NCI-H187 (cell line): ENCODE measurements at places on chromosomes 1 and 21.

GRCh38 chr1:214566158-214567104 lies 15.0 kb upstream of the PTPN14 start:
- DNase-seq: no peak

DNA sequence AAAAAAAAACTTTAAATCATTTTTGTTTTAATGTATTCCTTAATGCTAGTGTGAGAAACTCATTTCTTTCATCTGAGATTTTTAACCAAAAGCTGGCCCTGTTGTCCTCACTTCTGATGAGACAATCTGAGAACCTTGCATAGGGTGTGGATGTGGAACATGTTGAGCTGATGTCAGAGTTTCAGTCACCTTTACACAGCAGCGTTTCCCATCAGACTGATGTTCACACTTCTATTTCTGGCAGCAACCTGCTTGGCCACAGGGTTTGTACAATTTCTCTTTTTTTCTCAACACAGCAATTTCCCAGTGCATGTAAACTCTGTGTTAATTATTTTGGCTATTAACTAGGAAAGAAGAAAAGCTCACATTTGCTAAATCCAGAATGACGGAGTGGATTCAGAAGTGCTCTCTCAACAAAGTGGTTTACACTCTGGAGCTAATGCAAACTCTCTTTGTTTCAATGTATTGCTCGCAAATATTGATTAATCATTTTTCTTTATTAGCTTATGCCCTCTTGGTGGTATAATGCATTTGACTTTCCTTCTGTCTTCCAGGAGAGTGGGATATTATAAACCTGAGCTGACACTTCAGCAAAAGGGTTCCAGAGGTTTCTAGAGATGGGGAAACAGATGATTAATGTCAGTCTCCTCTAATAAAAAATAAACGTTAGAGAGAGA lies 70.5 kb upstream of the HSPA13 start:
- no peak for DNase-seq

DNA sequence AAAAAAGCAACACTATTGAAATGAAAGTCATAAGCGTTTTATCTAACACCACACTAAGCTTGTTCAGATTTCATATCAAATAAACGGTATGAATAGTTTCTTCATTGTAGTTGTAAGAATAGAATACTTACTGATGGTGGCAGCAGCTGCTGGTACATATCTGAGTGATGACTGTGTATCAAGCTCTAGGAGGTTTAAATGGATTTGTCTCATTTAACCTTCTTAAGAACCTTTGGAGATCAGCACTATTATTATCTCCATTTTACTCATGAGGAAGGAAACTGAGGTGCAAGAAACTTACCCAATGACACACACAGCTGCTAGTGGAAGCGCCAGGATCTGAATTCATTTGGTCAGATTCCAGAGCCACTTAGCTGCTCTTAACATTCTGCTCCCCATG lies 104.0 kb downstream of the EIF4G3 start:
- DNase-seq: no peak

DNA sequence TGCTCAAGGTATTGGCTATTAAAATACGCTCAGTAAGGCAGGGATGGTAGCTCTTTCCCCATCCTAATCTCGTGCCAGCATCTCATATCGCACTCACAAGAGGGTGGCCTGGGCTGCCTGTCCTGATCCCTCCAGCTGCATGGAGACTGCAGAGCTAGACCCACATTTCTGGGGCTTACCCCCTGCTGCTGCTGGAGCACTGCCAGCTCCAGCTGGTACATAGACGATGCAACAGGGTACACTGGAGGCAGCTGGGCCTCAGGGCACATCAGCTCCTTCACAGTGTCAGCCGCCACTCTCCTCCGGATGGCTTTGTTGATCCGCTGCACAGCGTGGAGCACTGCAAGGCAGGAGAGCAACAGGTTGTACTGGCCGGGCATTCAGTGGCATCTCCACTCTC lies 16.0 kb downstream of the IQGAP3 start:
- no peak for DNase-seq

DNA sequence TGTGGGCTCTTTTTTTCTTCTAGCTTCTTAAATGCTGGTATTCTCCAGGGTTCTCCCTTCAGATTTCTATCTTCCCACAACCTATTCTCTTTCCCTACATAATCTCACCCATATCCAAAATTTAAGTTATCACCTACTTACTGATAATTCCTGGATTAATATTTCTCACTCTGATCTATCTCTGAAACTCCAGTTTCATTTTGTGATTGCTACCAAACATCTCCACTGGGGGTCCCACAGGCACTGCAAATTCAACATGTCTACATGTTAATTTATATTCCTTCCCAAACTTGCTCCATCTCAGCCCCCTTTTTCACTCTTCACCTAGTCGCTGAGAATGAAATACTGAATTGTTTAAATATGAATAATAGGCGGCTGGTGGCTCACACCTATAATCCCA lies 9.9 kb upstream of the C1orf141 start:
- no peak for DNase-seq

- DNase-seq: no peak
Measured at GRCh38 chr1:201610858-201611257, 71.9 kb downstream of the NAV1 start.

DNA sequence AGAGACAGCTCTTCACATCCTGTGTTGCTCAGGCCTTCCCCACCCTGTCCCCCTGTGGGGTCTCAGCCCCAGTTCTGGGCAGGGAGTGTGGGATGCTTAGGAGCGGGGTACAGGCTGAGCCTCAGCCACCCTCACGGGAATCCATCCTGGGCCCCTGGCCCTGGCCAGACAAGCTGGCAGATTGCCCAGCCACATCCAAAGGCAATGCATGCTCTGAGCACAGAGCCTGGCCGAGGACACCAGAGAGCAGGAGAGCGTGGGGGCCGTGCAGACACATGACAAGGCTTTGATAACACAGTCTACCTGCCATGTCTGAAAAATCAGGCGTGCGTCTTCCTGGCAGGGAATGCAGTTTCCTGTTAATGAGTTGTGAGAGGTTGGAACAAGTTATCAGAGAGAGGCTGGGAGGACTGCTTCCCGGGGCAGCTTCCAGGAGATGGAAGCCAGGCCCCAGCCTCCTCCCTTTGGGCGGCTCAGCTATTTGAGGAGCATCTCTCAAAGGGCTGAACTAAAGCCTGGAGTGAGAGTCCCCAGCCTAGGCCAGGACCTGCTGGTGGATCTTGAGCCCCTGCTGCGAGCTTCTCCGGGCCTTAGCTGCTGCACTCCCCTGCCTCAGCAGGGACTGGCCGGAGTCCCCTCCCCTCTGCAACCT lies 72.2 kb upstream of the SELENON start:
- no peak for DNase-seq

DNA sequence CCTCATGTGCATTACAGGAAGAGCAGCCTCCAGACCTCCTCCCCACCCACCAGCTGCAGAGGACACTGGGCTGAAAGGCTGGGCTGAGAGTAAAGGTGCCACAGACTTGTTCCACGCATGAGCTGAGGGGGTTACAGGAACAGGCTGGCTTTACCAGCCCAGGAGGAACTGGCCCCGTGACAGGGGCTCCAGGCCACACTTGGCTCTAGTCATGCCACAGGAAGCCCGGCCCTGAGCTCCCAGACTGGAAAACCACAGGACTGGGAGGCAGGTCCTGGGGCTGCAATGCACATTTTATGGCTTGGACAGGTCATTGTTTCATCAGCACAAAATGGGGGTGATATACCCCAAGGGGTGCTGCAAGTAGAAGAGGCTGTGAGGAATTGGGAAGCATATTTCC lies 35.6 kb downstream of the GPA33 start:
- DNase-seq: no peak

DNA sequence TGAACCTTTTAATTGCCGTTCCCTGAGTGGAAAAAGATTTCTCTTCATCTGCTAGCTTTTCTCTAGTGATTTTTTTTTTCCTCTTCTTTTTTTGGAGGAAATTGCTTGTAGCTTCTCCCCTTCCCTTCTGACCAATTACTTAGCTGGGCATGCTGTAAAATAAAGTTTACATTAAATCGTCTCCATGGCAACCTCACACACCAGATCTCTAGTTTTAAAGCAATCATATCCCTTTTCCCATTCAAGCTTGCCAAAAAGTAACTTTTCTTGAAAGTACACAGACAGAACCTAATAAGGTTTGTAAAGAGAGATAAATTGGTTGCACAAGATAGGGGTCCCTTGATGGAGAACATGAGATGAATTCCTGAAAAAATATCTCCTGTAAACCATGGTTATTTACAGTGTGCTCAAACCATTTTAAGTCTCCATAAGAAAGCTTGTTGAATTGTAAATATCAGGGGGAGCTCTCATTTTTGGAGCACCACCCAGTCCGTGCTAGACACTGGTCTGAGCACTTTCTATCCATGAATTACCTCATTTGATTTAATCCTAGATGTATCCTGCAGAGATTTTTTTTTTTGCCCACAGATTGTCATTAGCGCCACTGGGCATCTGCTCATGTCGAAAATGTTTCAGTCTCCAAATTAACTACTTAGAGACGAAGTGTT lies 32.6 kb upstream of the HTR1D start:
- no peak for DNase-seq

- DNase-seq: no peak
Measured at GRCh38 chr1:85615586-85616363, 35.2 kb downstream of the CCN1 start.

DNA sequence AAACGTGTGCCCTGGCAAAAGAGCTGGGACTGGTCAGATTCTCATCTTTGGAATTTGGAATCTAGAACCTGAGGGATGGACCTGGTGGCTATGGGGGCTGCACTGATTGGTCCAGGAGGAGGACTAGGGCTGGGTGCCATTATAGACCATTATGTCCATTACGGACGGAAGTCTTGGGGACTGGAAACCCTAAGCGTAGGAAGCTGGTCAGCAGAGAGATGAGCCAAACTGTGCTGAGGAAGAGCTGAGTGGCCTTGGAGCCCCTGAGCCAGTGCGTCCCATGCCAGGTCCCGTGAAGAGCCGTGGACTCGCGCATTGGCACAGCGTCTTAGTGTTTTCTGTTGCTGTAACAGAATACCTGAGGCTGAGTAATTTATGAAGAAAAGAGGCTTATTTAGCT lies 10.0 kb downstream of the MRAP start:
- DNase-seq: no peak

GRCh38 chr1:193733674-193734073 lies 547.3 kb upstream of the B3GALT2 start:
- DNase-seq: no peak

- no peak for DNase-seq
Measured at GRCh38 chr1:64539289-64539688, 69.4 kb downstream of the CACHD1 start.

DNA sequence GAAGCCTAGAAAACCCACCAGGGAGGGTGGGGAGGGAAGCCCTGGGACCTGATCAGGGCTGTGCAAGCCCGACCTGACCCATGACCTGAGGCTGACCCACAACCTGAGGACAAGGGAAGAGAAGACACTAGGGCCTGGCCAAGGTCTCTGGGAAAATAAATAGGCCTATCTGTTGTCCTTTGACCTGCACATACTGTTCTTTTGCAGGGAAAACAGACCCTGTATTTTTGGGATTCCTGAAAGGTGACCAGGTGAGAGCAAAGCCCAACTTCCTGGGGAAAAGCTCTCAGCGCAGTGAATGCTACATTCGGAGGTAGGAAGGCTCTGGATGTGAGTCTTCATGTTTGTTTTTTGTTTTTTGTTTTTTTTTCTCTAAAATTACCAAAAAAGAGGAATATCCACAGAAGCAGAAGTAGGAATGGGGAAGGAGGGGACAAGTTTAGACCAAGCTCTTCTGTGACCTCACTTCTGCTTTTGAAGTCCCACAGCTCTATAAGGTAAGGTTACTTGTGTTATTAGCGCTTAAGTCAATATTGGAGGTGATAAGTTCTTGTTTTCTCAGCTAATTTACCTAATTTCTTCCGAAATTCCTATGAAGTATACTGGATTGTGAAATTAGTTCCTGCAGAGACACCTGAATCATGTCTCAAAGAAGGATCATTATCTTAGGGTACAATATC lies 26.2 kb upstream of the LYST start:
- DNase-seq: no peak

DNA sequence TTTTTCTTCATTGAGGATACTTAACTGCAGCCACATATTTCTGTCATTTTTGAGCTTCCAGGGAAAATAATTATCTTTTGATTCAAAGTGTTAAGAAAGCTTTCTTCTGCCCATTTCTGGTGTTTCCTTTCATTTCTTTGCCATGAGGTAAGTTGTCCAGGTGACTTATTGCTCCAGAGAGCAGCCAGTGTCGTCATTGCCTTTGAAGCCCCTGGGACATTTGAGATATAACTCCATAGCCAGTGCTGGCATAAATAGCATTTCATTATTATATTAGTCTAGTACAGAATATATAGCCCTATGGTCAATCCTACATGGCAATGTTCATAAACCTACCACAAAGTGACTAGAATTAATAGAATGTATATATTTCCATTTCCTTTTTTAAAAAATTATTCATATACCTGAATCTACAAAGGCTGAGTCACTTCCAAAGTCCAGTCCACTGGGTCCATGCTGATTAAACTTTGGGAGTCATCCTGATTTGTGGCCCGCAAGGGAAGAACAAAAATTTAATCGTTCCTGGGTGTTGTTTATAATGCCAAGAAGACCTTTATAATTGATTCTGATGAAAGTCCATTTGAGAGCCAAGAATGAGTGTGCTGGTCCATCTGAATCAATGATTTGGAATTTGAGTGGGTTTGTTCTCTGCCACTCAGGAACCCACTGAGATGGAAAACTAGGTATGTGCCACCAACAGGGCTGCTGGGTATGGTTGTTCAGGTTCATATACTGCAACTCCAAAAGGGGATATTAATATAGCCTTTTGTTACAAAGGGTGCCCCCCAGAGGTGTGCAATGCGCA lies 221.8 kb upstream of the PLXNA2 start:
- DNase-seq: no peak

DNA sequence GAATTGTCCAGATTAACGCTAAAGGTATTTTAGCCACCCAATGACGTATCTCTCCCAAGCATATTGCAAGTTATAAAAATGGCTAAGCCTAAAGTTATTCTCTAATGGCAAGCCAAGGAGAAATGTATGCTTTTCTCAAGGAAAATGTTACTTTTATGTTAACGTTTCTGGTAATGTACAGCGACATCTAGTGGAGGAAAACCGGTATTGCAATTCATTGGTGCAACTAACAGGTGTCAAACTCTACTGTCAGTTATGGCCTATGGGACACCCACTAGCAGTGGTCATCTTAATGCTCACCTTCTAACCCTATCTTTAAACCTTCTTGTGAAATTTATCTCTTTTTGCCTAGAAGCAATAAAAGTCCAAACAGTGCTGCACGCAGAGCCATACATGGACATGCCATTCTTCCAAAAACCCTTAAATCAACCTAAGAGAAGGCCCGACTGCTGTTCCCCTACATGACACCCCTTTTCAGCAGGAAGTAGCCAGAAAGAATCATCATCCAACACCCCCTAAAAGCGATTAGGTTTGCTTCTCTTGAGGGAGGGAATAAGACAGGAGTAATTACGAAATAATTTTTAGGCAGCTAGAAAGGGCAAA lies 68.7 kb upstream of the LRIF1 start:
- DNase-seq: peak; percentile 0

GRCh38 chr1:240797050-240797449 lies 185.1 kb upstream of the GREM2 start:
- DNase-seq: no peak

- no peak for DNase-seq
Measured at GRCh38 chr1:55276671-55277376, 61.7 kb upstream of the USP24 start.

DNA sequence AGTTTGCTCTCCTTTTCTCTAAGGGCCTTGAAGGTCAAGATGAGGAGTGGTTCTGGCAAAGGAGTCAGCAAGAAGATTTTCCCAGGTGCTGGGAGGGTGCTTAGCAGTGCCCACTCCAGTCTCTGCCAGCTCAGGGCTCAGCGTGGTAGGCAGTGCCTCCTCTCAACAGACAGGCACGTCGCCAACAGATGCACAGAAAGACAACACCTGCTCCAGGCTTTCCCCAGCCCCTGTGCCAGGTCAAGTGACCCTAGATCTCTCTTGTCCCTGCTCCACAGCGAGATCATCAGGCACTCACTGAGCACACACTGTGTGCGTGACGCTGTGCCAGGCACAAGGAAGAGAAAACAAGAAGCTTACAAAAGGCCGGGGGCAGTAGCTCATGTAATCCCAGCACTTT lies 86.0 kb downstream of the CASZ1 start:
- DNase-seq: no peak
